Thoracic aorta (tissue), 2 donors: ENCODE measurements at places on chromosomes 3 and 15. TPM values are rescaled to one million over a fixed set of nuclear protein-coding genes. Genes with fewer than 3 reads are reported as not detected.

Gene DISP2
- total RNA-seq = 0.21 TPM

- no peak overlapping the region for H3K27ac ChIP-seq
- H3K36me3 ChIP-seq = peaks cover 7% of the 10 kb centered on the region
- no peak overlapping the region for H3K4me3 ChIP-seq
- H3K27me3 ChIP-seq = no peaks in the 10 kb centered on the region
These were observed 149.4 kb downstream of the LPP start for GRCh38 chr3:188303286-188303799.

DNA sequence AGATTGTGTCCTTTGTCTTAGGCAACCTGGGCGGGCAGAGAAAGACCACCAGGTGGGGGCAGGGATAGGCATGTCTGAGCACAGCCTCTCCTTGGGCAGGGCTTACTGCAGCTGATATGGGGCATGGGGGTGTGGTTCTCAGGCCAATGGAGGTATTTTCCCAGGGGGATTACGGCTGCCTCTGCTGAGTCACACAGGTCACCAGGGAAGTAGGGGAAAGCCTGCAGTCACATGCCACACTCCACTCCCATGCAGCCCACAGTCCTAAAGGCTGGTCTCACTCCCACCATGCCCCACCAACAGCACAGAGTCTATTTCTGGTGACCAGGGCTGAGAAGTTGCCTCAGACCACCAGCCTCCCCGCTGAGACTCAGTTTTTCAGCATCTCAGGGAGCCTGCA, 466.4 kb downstream of the DIPK2A start:
- H3K27me3 ChIP-seq = no peaks in the 10 kb centered on the region
- no peak for DNase-seq
- no peak overlapping the region for H3K27ac ChIP-seq
- H3K4me1 ChIP-seq = no peaks in the 10 kb centered on the region
- H3K4me3 ChIP-seq = no peak overlapping the region

GRCh38 chr15:57819646-57820045, 113.1 kb downstream of the POLR2M start:
- H3K27ac ChIP-seq = no peak overlapping the region
- H3K4me1 ChIP-seq = peaks cover 8% of the 10 kb centered on the region
- H3K36me3 ChIP-seq = no peaks in the 10 kb centered on the region
- DNase-seq = no peak
- no peaks in the 10 kb centered on the region for H3K27me3 ChIP-seq
- H3K4me3 ChIP-seq = no peak overlapping the region

GRCh38 chr15:90862964-90863778, 5.2 kb upstream of the FURIN start:
- H3K4me3 ChIP-seq = no peak overlapping the region
- H3K4me1 ChIP-seq = no peaks in the 10 kb centered on the region
- H3K27me3 ChIP-seq = no peaks in the 10 kb centered on the region
- DNase-seq = no peak
- H3K36me3 ChIP-seq = no peaks in the 10 kb centered on the region

DNA sequence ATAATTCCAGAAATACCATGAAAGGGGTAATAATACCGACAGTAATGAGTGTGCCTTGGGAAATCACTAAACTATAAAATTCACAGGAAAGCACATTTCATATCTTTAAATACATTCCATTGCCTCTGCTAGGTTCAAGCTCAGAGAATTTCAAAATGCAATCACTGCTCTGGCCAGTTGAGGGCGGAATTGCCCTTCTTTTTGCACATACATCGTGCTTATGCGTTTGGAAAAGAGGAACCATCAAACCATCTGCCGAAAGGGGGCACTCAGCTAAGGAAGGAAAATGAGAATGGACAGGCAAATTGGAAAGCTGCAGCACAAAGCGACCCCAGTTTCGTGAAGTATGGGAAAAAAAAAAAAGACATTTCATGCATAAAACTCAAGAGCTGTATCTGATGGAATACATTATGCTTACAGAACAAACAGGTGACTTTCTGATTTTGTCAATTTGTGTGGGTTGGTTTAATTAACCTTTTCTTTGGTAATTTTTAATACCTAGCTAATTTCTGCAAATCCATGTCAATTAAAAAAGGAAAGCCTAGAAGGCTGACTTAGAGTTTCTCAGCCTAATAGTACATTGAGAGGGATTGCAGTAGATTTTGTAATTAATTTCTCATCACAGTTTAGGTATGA, 61.4 kb downstream of the TUSC7 start:
- no peak overlapping the region for H3K4me3 ChIP-seq
- no peaks in the 10 kb centered on the region for H3K36me3 ChIP-seq
- no peaks in the 10 kb centered on the region for H3K4me1 ChIP-seq
- no peak overlapping the region for H3K27ac ChIP-seq

Gene PSTPIP1
- 24.5 TPM for total RNA-seq

Gene ANKUB1
- total RNA-seq = not detected

Gene ACOX2
- total RNA-seq = 20.8 TPM

Gene SLC24A5
- not detected for total RNA-seq

DNA sequence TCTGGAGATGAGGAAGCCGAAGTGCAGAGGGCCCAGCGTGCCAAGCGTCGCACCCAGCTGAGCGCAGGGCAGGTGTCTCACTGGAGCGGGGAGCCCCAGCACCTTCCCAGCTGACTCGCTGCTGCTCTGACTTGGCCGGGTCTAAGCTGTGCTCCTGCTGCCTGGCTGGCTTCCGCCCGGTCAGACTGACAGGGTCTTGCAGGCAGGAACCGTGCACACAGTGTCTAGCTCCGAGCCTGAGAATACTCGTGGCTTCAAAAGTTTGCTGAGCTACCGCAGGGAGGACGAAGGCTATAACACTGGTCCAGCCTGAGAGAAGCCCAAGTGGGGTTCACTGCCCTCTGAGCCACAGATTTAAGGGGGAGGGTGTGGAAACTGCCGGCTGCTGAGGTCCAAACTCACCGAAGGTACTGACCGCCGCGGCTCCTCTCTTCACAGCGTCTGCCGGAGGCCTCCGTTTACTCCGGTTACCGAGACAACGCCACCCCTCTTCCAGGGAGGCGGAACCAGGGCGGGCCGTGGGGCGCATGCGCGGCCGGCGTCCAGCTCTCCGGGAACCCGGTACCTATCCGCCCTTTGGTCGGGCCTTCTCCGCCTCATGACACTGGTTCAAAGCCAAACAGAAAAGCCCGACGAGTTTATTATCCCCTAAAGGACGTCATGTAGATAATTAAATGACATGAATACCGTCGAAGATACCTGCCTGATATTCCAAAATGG, at the start of gene CFAP44:
Gene CFAP44 (minus strand): TSS at position 443 of the 720 bp plus-strand sequence. CDS start 7,829 bp downstream, outside the sequence.
- H3K36me3 ChIP-seq = no peaks in the 10 kb centered on the region
- H3K4me3 ChIP-seq = peak within 1 kb of the TSS; percentile 62
- no peaks in the 10 kb centered on the region for H3K4me1 ChIP-seq
- no peak within 1 kb of the TSS for H3K27ac ChIP-seq

DNA sequence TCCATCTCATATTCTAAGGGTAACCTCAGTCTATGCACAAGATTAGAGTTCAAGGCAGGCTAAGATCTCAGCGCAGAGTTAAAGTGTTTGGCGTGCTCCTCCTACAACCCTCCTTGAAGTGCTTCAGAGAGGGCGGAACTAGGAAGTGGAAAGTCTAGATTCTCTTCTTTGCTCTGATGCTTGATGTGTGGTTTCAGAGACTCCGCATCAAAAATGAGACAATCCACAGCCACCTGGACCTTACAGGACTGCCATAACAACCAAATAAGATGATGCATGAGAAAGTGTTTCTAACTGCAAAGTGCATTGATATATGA, 161.3 kb upstream of the ATP11B start:
- no peaks in the 10 kb centered on the region for H3K4me1 ChIP-seq
- no peak overlapping the region for H3K27ac ChIP-seq

DNA sequence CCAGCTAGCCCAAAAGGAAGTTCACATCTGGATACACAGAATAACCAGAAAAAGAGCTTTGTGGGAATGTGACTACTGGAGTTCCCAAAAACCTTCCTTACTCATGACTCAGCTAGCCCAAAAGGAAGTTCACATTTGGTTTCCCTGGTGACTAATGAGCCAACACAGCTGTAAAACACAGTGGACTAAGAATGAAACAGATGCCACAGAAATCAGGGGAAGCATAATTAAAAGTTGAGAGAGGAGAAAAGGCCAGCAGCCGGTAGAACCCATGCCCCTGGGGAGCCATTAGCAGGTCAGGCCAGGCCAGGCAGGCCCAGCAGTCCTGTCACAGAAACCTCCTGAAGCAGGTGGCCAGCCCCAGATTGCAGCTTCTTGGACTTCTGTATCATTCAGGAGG, 130.3 kb downstream of the GHSR start:
- no peaks in the 10 kb centered on the region for H3K27me3 ChIP-seq
- H3K4me1 ChIP-seq = peaks cover 71% of the 10 kb centered on the region
- no peaks in the 10 kb centered on the region for H3K36me3 ChIP-seq

DNA sequence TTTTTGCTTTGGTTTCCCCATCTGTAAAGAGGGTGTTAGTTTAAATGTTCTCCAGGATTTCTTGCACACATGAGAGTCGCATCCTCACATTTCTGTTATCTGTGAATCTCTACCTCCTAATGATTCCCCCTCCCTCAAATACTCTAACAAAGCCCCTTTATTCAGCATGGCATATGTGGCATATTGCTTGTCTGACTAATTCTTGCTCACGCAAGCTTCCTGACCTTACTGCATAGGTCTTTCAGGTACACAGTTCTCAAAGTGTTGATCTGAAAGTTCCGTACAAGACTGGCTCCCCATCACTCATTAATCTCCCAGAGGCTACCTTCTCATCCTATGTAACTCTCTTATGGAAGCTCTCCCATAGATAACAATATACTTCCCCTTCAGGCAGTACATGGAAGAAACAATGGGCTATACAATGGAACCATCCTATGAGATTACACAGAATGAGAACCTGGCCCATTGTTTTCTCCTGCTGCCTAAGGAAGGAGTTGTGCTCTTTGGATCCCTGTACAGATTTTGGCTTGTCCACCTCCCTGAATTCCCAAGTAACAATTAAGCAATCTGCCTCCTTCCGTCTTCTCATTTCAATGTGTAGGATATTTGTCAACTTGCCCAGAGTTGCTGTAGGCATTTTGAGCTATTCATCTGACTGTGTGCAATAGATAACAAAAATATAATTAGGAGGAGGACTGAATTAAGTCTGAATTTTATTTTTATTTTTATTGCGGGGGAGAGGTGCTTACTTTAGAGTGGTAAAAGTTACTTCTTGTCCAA, 51.0 kb downstream of the PPARG start:
- DNase-seq = no peak
- H3K4me1 ChIP-seq = no peaks in the 10 kb centered on the region
- H3K27me3 ChIP-seq = no peaks in the 10 kb centered on the region
- no peaks in the 10 kb centered on the region for H3K36me3 ChIP-seq

Gene KCNMB2
- not detected for total RNA-seq

Gene CCR4
- 0.56 TPM for total RNA-seq

- DNase-seq = no peak
- H3K36me3 ChIP-seq = no peaks in the 10 kb centered on the region
- no peaks in the 10 kb centered on the region for H3K27me3 ChIP-seq
- no peak overlapping the region for H3K4me3 ChIP-seq
These were observed 2.2 kb upstream of the C15orf39 start for GRCh38 chr15:75199357-75199940.

Gene CTXN2
- not detected for total RNA-seq

Gene GNAT1
- not detected for total RNA-seq

DNA sequence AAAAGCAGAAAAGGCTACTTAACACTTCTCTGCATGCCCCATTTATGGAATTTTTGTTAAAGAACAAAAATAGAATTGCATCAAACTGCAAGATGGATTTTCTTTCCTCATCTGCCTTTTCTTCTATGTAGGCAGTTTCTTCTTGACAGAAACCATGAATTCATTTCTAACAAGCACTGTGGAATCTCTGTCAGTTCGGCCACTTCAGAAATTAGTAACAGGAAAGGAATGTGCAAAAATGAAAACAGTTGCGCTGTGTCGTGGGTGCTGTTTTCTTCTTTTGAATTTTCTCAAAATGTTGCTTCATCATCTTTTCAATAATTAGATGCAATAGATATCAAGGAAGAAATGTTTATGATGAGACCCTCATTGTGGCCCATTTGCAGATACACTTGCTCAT, 151.6 kb downstream of the FOXB1 start:
- H3K27ac ChIP-seq = no peak overlapping the region
- no peaks in the 10 kb centered on the region for H3K36me3 ChIP-seq
- H3K4me1 ChIP-seq = no peaks in the 10 kb centered on the region
- DNase-seq = no peak

GRCh38 chr3:184358921-184359350, 2.5 kb downstream of the CLCN2 start:
- peaks cover 11% of the 10 kb centered on the region for H3K36me3 ChIP-seq
- H3K4me3 ChIP-seq = no peak overlapping the region
- H3K4me1 ChIP-seq = peaks cover 18% of the 10 kb centered on the region
- no peaks in the 10 kb centered on the region for H3K27me3 ChIP-seq
- no peak for DNase-seq

- no peak for DNase-seq
- H3K4me3 ChIP-seq = no peak overlapping the region
- H3K36me3 ChIP-seq = no peaks in the 10 kb centered on the region
These were observed 25.4 kb upstream of the SRP14 start for GRCh38 chr15:40064231-40064894.

DNA sequence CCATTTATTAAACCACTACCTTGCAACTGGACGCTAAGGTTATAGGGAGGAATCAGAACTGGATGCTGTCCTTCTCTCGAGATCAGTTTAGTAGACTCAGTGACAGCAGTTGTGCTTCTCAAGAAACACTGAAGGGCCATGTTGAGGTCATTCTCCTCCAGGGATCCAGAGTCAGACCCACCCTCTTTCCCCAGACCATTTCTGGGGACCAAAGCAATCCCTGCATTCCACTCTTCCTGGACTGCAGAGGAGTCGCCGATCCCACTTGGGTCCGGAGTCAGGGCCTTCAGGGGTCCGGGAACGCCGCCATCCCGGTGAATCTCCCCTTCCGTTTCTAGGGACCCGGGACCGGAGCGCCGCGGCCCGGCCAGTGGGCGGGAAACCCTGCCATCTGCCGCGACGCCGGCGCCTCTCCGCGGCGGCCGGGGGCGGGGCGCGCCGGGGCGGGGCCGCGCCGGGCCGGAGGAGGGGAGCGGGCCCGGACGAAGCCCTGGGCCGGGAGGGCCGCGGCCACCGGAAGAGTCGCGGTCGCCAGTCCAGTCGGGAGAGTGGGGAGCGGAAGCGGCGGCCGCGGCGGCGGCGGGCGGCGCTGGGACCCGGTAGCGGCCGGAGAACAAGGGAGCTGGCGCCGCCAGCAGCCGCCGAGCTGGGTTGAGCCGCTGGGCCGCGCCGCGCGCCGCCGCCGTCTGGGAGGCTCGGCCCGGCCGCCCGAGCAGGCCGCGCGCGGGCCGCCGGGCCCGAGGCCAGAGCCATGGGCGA, at the start of gene DVL3:
Gene DVL3 (plus strand): TSS at position 493 of the 759 bp plus-strand sequence. CDS start 259 bp downstream, at position 752.
- H3K27me3 ChIP-seq = no peaks in the 10 kb centered on the region
- H3K27ac ChIP-seq = peak within 1 kb of the TSS; percentile 95
- no peaks in the 10 kb centered on the region for H3K36me3 ChIP-seq
- H3K4me1 ChIP-seq = peaks cover 32% of the 10 kb centered on the region

- no peaks in the 10 kb centered on the region for H3K27me3 ChIP-seq
- peaks cover 23% of the 10 kb centered on the region for H3K36me3 ChIP-seq
- peaks cover 5% of the 10 kb centered on the region for H3K4me1 ChIP-seq
- no peak overlapping the region for H3K27ac ChIP-seq
These were observed 1.4 kb upstream of the GRM2 start for GRCh38 chr3:51705276-51706020.

GRCh38 chr3:56303487-56303886, 164.8 kb downstream of the ERC2 start:
- no peaks in the 10 kb centered on the region for H3K36me3 ChIP-seq
- DNase-seq = no peak
- H3K4me1 ChIP-seq = no peaks in the 10 kb centered on the region
- H3K27me3 ChIP-seq = no peaks in the 10 kb centered on the region

Gene DNAJB8
- not detected for total RNA-seq
